ENCODE measurements at places on chromosomes 16 and 17. TPM values are rescaled to one million over a fixed set of nuclear protein-coding genes. Genes with fewer than 3 reads are reported as not detected.

The LDHD gene
- 0.95 TPM for total RNA-seq

GRCh38 chr17:80785477-80786178 lies 206.0 kb upstream of the CHMP6 start:
- DNase-seq: no peak

The CHST4 gene
- not detected for total RNA-seq

DNA sequence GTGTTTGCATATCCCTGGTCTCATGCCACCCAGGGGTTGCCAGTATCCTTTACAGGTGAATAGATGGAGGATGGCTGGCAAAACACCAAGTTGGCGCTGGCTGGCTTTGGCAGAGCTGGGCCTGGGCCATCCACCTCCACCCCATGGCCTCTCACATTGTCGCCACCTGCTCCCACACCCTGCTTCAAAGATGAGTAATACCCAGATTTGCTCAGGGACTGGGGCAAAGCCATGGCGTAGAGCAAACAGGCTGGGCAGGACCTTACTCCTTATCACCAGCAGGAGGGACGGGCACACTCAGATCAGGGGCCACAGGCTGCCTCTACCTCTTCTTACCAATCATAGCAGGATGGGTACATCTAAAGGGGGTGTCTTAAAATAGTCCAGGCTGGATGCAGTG lies 24.3 kb downstream of the PLA2G10 start:
- no peak for DNase-seq

- DNase-seq: peak; percentile 78
These were observed 5.9 kb upstream of the CD68 start for GRCh38 chr17:7573324-7574080.

DNA sequence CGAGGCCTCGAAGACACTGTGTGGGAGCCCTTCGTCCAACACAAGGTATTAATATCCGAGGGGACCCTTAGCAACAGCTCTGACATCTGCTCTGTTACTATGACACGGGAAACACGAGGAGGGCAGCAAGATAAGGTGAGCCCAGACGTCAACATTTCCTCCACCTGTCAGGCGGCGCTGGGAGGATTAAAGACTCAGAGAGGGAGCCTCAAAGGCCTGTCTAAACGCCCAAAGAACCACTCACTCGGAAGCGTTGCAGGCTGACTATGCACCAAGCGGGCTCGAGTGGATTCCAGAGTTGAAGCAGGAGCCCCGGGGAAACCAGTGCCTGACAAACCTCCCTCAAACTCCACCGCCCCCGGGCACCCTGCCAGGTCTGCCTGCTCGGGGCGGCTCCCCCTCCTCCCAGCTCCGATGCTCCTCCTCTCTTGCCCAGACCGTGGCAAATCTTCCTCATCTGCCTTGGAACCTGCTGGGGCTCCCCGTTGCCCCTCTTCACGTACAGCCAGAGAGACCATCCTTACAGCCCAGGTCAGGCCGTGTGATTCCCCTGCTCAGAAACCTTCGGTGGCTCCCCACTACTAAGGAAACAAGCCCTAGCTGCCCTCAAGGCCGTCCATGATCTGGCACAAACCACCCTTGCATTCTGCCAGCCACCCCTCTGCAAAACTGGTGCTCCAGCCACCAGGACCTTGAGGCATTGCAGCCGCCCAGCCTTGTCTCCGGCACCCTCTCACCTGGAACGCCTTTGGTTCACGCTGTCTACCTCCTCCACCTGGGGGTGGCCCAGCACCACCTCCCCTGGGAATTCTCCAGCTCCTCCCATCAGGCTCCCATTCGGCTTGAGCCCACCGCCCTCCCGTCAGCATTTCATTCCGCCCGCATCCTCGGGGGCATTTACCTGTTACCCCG lies 16.2 kb downstream of the RPH3AL start:
- DNase-seq: no peak
